ENCODE measurements at places on chromosomes 3 and 15. TPM values are rescaled to one million over a fixed set of nuclear protein-coding genes. Genes with fewer than 3 reads are reported as not detected.

GRCh38 chr15:38690216-38690615 is 125.6 kb upstream of the RASGRP1 start:
- no peak for DNase-seq

DNA sequence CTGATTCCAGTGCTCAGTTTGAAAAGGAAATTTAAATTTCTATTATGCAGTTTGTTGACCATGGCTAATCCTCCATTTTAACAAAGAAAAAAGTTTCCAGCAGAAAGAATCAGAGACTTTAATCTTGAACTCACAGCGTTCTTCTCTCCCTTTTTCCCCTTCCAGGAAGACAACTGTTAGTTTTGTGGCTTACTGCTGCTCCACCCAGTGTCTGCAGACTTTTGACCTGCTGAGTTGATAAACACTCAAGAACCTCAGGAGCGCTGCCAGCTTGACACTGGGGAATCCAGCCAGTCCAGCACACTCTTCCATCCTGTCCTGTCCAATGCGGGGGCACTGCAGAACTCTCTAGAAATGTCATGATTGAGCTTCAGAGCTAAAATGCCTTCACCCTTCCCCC is 134.6 kb downstream of the LRRC28 start:
- DNase-seq = no peak

- DNase-seq = no peak
Measured at GRCh38 chr3:150005243-150006112, 34.8 kb upstream of the PFN2 start.

- DNase-seq = no peak
Measured at GRCh38 chr3:23809840-23810342, 4.1 kb downstream of the UBE2E1 start.

DNA sequence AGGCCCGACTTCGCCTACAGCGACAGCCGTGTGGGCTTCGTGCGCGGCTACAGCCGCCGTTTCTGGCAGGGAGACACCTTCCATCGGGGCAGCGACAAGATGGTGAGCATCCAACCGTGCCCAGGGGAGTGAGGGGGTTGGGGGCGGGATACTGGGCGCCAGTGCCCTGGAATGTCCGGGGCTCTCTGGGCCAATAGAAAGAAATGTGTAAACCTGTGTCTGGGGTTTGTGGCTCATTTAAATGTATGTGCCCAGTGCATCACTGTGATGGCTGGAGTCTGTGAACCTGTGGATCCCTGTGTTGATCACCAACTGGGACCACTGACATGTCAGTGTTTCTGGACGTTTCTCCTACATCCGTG is 423 bp downstream of the CHAC1 start:
- no peak for DNase-seq

DNA sequence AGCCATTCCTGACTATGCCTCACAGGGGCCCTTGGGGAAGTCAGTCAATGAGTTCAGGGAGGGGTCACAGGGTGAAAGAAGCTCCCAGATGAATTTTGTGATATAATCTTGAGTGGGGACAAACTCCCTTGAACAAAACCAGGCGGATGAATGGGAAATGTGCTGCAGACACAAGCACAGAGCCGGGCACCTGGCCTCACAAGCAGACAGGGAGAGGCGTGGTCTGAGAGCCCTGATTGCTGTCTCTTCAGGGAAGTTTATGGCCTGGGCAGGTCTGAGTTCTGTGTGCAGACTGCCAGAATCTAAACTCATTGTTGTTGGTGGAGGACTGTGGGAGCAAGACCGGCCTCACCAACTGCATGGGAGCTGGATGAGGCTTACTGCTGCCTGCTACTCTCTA is 591.8 kb downstream of the EPHA3 start:
- no peak for DNase-seq

DNA sequence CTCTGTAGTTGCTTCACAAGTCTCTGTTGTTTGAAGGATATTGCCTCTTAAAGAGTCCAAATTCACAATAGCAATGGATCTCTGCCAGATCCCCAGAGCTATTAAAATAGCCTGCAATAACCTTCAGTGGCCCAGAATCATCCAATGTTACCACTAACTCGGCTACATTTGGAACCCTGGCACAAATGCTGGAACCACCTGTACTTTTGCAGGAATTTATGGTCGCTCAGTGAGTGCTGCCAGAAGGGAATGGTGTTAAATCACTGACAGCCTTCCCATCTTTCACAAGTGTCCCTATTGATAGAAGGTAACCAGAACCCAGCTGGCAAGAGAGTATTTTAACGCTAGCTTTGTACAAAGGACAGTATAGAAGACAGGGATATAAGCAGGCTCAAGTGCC is 298.8 kb upstream of the PLSCR5 start:
- no peak for DNase-seq

- DNase-seq = no peak
Measured at GRCh38 chr3:187986514-187986934, 167.4 kb upstream of the LPP start.

DNA sequence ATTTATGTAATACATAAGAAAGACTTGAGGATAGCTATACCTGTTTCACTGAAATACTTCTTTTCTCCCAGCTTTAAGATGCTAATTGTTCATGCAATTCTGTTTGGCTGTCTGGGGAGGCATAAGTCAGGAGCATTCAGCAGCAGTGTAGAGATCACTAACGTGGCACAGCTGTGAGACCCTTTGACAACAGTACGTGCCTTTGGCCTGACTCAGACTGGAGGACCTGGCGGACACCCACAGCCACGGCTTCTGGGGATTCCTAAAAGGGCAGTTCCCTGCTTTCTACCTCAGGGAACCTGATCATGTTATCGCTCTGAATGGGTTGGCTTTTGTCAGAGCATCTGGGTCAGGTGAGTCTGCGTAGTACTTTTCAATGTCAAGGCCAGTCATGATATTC is 295.0 kb upstream of the ICE2 start:
- DNase-seq = no peak

GRCh38 chr3:50542177-50543034 is 25.1 kb downstream of the C3orf18 start:
- DNase-seq = no peak

- no peak for DNase-seq
Measured at GRCh38 chr3:167406876-167407492, 26.9 kb upstream of the ZBBX start.

- DNase-seq = no peak
Measured at GRCh38 chr3:27533261-27533607, 49.0 kb upstream of the SLC4A7 start.

GRCh38 chr3:62154457-62155148 is 218.7 kb downstream of the FEZF2 start:
- DNase-seq = no peak

- DNase-seq = no peak
Measured at GRCh38 chr3:514192-514591, 317.6 kb downstream of the CHL1 start.

- no peak for DNase-seq
Measured at GRCh38 chr3:65497846-65498245, 540.9 kb downstream of the MAGI1 start.

DNA sequence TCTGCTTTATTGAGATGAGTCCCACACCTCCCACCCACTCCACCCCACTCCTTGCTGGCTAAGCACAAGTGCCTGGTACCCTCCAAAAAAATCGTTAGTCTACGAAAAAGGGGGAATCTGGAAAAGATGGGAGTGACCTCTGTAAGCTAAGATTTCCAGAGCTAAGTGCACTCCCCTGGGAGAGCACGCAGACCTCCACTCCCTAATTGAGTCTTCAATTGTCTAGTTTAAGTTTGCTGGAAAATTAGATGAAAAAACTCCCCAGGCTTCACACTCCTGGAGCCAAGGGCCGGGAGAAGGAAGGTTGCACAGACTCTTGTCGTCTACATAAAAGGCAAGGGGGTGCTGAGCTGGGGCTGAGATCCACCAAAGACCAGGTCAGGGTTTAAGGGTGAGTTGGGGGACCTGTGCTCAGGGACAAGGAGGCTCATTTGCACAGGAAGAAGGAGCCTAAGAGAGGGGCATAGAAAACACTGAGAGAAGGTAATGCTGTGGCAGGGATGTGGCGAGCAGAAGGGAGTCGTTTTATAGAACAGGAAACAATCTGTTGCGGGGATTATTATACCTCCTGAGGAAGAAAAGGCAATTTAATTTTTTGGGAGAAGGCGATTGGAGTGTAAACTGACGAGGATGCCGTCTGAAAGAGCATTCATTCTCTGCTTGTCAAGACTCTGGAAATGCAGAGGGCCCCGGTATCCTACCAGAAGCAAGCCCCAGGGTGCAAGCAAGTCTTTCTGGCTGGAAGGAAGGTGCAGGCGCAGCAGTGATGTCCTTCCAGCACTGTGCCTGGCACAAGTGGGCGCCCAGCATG is 126.5 kb upstream of the DLG1 start:
- DNase-seq = no peak

GRCh38 chr15:32657198-32657883 is 15.8 kb downstream of the SCG5 start:
- DNase-seq = no peak

- DNase-seq = no peak
Measured at GRCh38 chr3:167559924-167560323, 86.1 kb upstream of the SERPINI2 start.

DNA sequence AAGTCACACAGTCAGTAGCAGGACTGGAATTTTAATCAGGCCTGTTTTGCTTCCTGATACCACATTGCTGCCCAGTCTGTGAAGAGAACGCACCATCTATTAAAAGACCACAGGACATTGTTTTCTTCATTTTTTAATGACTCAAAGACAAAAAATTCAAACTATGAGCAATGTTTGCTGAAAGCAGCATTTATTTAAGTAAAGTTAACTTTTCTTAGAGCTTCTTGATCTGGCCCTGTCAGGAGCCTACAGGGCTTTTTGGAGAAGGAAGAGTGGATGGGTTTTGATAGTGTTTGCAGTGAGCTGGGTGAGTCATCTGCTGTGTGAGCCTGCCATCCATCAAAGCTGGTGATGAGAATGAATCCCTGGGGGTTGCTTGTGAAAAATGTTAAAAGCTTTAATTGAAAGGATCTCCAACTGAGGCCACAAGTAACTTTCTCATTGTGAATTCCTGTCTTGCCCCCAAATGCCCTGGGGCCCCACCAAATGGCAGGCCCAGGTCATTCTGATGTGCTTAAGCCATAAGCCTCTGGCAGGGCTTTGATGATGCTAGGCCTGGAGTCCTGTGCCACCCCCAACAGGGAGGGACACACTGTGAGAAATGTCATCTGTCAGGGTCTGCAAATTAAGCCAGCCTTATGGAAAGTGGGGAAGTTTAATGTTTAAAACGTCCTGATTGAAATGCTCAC is 136.2 kb upstream of the PFN2 start:
- no peak for DNase-seq

GRCh38 chr3:157064402-157064801 is 95.5 kb downstream of the CCNL1 start:
- DNase-seq = no peak

DNA sequence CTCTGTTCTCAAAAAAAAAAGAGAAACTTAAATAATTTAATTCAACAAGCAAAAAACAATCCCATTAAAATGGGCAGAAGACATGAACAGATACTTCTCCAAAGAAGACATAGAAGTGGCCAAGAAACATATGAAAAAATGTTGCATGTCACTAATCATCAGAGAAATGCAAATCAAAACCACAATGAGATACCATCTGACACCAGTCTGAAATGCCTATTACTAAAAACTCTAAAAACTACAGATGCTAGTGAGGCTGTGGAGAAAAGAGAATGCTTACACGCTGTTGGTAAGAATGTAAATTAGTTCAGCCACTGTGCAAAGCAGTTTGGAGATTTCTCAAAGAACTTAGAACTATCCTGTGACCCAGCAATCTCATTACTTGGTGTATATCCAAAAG is 382.9 kb downstream of the OTOL1 start:
- no peak for DNase-seq

- no peak for DNase-seq
Measured at GRCh38 chr3:73028803-73029202, 32.2 kb downstream of the PPP4R2 start.

- DNase-seq = no peak
Measured at GRCh38 chr15:38299216-38299615, 46.6 kb downstream of the SPRED1 start.

DNA sequence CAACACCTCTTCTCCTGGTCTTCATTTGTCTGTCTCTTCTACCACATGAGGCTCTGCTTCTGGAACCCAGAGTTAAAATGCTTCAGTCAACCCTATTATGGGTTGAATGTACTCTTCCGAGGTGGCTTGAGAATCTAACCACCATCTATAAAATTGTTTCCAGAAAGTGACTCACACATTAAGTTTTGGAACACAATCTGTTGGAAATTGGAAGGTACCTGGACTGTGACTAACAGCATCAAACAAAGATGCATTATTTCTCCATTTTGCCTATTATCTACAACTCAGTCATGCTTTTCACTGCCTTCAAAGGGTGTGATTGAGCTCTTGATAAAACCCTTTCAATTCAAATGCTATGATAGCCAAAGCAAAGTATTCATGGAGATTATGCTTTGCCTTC is 499.0 kb upstream of the SEMA6D start:
- DNase-seq = no peak

DNA sequence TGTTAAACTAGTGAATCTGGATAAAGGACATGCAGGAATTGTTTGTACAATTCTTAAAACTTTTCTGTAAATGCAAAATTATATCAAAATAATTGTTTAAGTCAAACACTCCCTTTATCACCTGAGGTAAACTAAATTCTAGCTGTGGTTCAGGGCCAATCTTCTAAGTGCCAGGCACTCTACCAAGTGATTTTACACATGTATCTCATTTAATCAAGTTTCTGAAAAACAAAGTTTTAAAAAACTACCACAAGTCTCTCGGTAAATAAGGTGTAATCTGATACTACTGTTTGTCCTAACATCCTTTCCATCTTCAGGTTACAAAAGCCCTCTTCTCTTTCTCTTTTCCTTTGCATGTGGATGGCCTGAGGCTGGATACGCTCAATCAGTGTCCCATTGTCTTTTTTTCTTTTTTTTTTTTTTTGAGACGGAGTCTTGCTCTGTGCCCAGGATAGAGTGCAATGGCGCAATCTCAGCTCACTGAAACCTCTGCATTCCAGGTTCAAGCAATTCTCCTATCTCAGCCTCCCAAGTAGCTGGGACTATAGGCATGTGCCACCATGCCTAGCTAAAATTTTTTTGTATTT is 19.3 kb downstream of the IFT80 start:
- DNase-seq = no peak

Gene GUCA1C
- not detected for total RNA-seq

Gene TMEM44
- total RNA-seq = 2.6 TPM

Gene ZNF620
- not detected for total RNA-seq

Gene WDR93
- not detected for total RNA-seq

Gene GASK1A
- total RNA-seq = 25.8 TPM

Gene LINS1
- total RNA-seq = 1.7 TPM

Gene EPHA6
- not detected for total RNA-seq

Gene SLC12A1
- not detected for total RNA-seq

Gene CEP63
- total RNA-seq = 5.3 TPM

Gene TNFAIP8L3
- total RNA-seq = 2.6 TPM

Gene PPP1R14D
- total RNA-seq = not detected
